ENCODE measurements at places on chromosomes 11 and 22.
A peak's percentile ranks its signal among the peaks of the same experiment; 100 is the strongest.

DNA sequence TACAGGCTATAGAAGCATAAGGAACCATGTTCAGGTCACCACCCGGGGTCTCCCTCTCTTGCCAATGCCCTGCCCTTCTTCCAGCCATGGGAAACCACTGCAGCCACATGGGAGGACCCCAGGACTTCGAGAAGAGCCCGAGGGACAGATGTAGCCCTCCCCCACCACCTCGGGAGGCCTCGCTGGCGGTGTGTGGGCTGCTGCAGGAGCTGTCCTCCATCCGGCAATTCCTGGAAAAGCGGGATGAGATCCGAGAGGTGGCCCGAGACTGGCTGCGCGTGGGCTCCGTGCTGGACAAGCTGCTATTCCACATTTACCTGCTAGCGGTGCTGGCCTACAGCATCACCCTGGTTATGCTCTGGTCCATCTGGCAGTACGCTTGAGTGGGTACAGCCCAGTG, 14.5 kb downstream of the HTR3A start:
- DNase-seq, result no peak

DNA sequence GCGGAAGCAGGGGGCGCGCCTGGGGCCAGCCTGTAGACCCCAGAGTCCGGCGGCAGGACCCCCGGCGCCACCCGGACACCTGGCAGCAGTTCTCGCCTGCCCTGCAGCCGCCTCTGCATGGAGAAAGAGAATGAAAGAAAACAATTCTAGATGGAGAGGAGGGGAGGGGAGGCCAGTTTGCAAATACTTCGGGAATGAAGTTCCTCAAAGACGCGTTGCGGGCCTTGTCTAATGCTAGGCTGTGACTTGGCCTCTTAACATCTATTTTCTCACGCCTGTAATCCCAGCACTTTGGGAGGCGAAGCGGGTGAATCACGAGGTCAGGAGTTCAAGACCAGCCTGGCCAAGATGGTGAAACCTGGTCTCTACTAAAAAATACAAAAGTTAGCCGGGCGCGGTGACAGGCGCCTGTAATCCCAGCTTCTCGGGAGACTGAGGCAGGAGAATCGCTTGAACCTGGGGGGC, 2.1 kb upstream of the BARX2 start:
- DNase-seq, result no peak

DNA sequence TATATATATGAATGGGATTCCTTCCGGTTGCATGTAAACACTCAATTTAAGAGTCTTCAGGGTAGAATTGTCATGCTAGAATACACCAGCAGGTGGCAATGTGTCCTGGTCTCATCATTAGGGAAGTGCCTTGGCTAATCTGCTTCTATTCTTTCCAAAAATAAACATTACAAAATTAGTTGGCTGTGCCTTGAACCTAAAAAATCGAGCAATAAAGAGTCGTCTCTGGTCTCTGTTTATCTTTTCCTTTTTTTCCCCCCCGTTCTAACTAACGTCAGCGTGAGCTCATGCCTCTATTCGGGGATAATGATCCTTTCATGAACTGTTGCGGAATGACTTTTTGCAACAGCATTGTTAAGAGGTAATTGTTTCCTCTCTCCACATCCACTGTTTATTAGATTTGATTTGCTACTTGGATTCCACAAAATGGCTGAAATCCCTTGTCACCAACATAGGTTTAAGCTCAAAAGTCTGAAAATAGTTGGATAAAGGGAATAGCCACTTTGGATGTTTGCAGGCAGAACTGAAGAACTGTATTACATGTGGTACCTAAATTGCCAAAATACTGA, 1.2 kb upstream of the ARHGEF12 start:
- DNase-seq, result peak; percentile 82

DNA sequence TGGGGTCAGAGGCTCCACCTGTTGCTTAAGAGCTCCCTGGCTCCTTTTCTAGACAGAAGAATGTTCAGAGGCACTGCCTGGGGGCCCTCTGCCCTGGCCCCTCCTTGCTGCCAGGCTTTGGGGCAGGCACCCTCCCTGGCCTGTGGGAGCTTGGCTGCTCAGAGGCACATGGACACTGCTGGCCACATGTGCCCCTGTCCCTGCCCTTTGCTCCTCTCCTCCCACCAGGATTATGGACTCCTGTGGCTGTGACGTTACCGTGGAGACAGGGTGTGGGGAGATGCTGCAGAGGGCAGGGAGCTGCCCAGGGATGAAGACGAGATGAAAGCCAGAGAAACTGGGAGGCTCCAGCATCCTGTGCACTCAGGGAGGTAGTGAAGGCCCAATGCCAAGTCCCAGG, 14.7 kb downstream of the DRD2 start:
- no peak for DNase-seq

GRCh38 chr11:2531277-2531986, 86.6 kb downstream of the KCNQ1 start:
- DNase-seq, result no peak

- no peak for DNase-seq
Observed at GRCh38 chr11:114260483-114260882, 35.7 kb upstream of the NNMT start.

DNA sequence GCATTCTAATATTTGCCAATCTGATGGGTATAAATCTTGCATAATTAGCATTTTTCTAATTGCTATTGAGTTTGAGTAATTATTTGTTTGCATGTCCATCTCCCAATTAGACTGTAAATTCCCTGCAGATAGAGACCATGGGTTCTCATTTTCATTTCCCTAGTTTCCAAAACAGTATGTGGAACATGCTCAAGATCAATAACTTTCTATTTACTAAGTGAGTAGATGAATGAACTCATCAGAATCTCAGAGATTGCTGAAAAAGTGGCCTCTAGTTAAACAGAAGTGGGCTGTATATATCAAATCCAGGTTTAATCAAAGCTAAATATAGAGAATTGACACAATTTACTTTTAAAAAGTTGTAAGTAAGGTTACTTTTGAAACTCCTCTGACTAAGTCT, 138.0 kb upstream of the PGR start:
- DNase-seq, result no peak

DNA sequence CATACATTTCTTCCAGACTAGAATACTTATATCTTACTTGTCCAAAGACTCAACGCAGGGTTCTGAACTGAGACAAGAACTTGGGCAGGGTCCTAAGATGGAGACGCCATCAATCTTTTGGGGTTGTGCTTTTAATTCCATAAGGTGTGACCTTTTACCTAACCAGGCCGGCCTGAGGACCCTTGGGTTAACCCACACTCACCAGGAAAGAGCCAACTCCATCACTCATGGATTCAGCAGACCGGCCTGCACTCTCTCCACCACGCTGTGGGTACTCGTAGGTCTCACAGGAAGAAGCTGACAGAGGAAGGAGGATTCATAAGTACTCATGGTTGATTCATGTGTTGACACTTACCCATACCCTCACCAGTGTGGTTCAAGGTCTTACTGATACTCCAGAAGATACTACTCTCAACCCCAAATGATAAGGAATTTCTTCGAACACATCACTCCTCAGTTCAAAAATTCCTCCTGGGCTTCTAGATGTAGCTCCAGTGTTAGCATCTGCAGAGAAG, 36.2 kb downstream of the USP35 start:
- DNase-seq, result no peak

DNA sequence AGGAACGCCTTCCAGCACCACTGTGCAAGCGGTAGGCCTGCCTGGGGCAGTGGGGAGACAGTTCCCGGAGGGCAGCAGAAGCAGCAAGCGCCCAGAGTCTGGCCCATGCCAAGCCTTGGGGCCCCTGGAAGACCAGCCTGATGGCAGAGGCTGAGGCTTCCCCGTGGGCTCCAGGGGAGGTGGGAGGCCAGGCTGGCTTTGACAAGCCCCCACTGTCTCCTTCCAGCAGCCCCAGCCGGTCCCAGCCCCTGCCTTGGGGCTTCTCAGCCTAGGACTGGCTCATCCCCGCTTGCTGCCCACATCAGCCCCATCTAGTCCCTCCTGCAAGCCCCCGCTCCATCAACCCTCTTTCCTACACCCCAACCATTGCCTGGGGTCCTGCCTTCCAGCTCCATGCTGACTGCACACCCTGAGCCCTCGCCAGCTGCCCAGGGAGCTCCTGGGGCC, 46.7 kb downstream of the IGF2 start:
- DNase-seq, result no peak

- DNase-seq, result no peak
Observed at GRCh38 chr22:49735411-49735900, 92.2 kb downstream of the BRD1 start.

All from SK-N-MC (cell line).